GOT3 (cell line): ENCODE measurements at places on chromosomes 12 and 14.

DNA sequence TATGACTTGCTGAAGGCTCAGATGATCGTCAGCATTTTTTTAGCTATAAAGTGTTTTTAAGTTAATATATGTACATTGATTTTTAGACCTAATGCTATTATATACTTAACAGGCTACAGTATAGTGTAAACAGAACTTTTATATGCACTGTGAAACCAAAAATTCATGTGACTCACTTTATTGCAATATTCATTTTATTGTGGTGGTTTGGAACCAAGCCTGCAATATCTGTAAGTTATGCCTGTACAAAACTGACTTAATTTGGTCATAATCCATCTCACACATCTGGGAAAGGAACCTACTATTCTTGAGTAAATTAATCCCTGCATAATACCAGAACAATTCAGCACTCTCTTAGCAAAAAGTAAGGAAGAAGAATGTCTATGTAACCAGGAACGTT, 390.7 kb downstream of the SYT1 start:
- no peak for DNase-seq

- no peak for DNase-seq
Observed at GRCh38 chr14:54348923-54349620, 47.7 kb upstream of the CDKN3 start.

GRCh38 chr14:75827331-75827730, 154.5 kb downstream of the TGFB3 start:
- no peak for DNase-seq

DNA sequence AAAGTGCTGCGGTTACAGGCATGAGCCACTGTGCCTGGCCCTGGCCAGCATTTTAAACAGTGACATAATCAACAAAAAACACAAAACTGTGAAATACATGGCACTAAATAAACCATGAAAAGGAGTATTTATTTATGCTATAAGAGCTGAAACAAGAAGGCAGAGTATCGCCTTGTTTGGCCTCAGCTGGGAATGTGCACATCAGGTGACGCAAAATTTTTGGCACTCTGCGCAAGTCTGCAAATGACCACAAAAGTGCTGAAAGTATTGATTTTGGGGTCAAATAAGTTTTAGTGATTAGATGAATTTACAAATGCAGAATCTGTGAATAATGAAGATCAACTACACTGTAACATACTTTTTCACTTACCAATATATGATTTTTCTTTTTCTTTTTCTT, 36.6 kb upstream of the NFKBIA start:
- DNase-seq: no peak

- no peak for DNase-seq
Observed at GRCh38 chr14:26398616-26399015, 199.2 kb downstream of the NOVA1 start.

DNA sequence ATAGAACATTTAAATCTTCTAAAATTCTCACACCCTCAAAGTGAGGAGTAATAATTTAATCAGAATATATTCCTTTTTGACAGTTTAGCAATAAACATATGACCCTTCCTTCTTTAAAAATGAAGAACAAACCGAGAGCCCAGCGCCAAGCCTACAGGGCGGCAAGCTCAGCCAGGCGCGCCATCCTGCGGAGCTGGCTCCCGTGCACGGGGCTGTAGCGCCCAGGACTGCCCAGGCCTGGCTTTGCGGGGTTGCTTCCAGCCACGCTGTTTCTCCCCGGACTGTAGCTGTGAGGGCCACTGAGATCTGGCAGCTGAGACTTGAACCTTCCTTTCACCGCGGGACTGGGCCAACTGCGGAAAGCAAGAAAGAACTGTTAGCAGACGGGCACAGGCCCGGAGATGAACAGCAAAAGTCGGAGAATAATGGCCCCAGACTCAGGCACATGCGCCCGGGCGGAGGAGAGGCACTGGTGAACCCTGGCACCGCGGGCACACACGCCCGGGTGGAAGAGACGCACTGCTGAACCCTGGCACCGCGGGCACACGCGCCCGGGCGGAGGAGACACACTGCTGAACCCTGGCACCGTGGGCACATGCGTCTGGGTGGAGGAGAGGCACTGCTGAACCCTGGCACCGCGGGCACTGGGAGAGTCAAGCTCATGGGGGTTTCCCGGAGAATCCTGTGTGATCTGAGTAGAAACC, 16.6 kb downstream of the PGAM5 start:
- DNase-seq: no peak

DNA sequence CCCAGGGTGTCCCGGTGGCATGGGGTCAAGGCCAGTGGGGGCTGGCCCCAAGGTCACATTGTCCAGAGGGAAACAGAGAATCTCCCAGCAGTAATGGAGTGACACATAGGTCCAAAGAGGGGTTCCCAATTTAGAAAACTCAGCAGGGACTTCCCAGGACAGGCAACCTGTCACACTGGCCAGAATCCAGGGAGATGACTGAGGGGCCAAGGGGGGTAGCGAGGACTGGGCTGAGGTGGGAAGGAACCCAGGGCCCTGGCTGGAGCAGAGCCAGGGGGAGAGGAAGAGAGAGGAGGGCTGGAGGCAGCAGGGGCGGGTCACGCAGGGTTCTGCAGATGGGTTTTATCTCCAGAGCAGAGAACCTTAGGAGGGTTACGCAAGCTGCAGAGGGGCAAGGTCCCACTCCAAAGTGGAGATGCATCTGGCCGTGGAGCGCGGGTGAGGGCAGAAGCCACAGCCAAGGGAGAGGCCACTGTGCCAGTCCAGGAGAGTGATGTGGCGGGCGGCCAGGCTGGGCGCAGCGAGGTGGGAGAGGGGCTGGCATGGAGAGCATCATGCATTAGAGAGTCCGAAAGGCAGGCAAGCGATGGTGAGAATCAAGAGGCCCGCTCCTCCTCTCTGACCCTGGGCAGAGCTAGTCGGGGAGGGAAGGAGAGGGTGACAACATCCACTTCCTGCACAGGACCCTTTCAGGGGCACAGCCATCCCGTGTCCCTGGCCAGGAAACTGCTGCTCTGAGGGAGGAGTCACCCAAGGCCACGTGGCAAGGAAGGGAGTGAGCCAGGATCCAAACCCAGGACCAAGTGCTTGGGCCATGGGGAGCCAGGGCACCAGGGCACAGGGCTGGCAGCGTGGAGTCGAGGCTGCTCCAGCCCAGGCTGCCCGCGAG, 29.0 kb downstream of the NCOR2 start:
- no peak for DNase-seq

GRCh38 chr12:92971859-92972524, 42.9 kb upstream of the EEA1 start:
- DNase-seq: no peak

DNA sequence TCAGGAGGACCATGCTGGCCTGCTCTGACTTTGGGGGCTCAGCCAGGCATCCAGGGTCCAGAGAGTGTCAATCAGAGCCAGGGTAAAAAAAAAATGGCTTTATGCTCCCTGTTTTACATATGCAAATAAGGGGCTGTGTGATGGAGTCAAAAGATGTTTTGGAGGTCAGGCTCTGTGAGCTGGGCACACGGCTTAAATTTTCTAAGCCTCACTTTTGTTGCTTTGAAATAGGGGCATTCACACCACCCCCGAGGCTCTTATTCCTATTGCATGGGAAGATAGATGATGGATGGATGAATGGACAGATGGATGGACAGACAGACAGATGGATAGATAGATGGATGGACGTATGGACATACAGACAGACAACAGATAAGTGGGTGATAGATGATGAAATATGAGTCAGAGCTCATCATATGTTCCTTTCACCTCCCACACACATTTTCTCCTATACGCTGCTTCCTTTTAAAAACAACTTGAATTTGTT, 42.7 kb downstream of the RIN3 start:
- no peak for DNase-seq

DNA sequence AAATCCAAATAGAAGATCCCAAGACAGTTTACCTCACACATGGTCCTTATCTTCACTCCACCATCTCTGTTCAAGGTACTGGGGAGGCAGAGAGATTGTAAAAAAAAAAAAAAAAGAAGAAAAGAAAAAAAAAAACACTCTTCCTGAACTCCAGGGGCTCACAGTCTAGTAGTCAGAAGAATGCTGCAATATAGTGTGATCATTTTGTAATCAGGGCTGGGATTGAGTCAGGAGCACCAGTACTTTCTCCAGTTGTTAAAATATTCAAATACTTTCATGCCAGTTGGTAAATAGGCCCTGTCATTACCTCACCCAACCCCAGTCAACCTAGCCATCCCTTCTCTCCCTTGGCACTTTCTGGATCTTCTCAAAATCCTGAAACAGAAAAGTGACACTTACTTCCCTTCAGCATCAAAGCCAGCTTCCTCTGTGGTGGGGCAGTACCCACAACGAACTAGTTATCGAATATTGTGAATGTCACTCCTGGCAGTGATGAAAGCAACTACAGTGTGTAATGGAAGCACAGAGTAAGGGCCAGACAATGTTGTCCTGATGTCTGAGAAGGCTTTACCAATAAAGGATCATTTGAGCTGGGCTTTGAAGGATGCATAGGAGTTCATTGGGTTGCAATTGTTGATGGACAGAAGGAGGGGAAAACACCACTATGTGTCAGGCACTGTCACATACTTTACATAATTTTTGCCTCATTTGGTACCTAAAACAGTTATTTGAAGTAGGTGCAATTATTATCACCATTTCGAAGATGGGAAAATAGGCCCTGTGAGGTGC, 44.3 kb upstream of the HSPB8 start:
- no peak for DNase-seq

- no peak for DNase-seq
Observed at GRCh38 chr12:64256166-64256800, 34.2 kb upstream of the KICS2 start.

DNA sequence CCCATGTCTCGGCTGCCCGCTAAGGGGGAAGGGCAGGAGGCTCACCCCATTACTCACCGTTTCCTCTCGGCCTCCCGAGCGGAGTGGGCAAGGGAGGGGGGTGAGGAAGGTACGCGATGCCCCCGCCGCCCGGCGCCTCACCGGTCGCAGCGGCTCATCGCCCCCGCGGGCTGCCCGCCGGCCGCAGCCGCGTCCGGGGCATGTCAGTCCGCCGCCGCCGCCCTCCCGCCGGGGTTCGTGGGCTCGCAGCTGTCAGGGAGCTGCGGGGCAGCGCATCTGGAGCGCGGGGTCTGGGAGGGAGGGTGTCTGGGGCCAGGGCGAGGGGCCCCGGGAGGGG, 461 bp downstream of the SLC8A3 start:
- no peak for DNase-seq

- no peak for DNase-seq
Observed at GRCh38 chr14:29165431-29165830, 398.8 kb downstream of the FOXG1 start.

GRCh38 chr12:114263056-114263805, 142.7 kb downstream of the TBX5 start:
- DNase-seq: no peak

- no peak for DNase-seq
Observed at GRCh38 chr12:105820429-105821125, 318.2 kb downstream of the NUAK1 start.

- DNase-seq: no peak
Observed at GRCh38 chr12:52029685-52030084, 21.6 kb upstream of the NR4A1 start.

- no peak for DNase-seq
Observed at GRCh38 chr12:8989413-8989812, at the start of gene KLRG1. Gene KLRG1 (plus strand): TSS chr12:8989546. CDS start chr12:8989636, 90 bp downstream.

DNA sequence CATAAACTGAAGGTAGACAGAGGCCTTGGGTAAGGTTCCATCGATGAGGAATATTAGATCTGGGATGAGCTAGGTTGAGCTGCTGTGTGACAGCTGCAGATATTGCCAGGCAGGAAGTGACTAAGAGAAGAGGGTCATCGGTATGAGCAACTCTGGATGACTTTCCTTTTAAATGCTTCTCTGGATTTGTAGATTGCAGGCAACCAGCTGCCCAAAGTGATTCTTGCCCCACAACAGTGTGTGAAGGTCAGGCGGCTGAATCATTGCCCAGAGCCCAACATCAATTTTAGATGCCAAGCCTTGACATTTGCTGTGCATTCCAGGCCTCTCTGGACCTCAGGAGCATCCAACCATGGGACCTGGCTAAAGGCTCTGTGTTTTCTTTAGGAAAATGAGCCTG, 255.9 kb downstream of the DPF3 start:
- no peak for DNase-seq

GRCh38 chr12:121003650-121004049, 12.6 kb downstream of the C12orf43 start:
- DNase-seq: no peak

DNA sequence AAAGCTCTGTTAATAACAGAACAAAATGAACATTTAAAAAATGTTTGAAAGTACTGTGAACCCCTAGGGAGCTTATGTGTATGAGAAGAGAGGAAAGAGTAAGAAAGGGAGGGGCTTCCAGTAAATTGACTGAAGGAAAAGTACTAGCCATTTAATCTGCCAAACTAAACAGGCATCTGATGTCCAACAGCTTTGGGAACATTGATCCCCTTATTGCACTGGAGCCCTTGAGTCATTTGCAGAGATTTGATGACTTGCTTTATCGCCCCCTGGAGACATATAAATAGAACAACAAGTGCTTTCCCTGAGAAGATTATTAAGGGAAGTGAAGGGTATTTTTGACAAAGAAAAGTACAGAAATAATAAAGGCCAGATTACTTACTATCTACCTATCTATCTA, 319.3 kb upstream of the NOVA1 start:
- no peak for DNase-seq

- no peak for DNase-seq
Observed at GRCh38 chr14:95034788-95035187, 122.5 kb downstream of the DICER1 start.

DNA sequence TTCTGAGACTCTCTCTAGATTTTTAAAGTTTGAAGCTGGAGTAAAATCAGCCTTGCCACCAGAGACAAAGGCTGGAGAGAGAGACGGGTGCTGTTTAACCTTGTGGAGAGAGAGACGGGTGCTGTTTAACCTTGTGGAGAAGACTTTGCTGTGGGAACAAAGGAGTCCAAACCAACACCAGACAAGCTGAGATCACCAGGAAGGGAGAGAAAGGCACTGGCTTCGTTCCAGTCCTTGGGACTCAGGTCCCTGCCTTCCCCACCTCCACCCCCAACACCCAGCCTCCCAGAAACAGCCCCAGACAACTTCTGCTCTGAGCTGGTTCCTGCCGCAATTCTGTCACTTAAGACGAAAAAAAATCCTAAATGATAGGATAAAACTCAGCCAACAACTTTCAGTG, 1389.3 kb downstream of the AACS start:
- no peak for DNase-seq

- DNase-seq: no peak
Observed at GRCh38 chr14:99035268-99035667, 236.7 kb downstream of the BCL11B start.

DNA sequence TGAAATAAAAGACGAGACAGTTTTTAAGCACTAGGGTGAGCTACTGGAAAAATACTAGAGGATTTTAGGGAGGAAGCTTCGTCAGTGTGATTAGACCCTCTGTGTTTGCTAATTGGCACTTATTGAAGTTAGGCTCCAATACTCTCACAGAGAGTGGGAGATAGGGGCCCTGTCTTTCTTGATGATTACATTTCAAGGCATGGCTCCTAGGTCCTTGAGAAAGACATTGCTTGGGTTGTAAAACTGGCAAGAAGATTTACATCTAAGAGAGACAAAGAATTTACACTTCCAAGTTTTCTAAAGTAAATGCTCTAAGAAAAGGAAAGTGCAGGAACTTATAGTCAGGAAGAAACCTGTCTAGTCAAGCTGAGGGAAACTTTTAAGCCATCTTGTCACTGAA, 183.2 kb downstream of the C12orf50 start:
- DNase-seq: no peak
